Stimulated activated CD4-positive, alpha-beta T cell treated with anti-CD3 and anti-CD28 coated beads, Interleukin-2, amount 100 ng/mL, for 24 hours (primary cell): ENCODE measurements at places on chromosomes 6 and 20.

DNA sequence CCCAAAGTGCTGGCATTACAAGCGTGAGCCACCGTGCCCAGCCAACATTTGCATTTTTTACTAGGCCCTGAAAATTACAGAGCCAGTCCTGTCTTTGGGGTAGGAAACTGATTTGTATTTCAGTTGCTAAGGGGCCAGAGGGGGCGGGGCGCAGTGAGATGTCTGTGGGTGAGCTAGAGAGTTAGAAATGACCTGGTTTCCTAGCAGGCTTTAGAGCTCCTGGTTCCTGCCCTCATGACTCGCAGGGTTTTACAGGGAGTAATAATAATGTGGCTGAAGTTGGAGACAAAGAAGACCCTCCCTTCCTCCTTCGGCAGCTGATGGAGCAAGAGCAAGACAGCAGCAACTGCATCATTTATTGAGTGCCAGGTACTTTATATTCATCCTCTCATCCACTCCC, 131.5 kb downstream of the TFAP2C start:
- no peak for DNase-seq

DNA sequence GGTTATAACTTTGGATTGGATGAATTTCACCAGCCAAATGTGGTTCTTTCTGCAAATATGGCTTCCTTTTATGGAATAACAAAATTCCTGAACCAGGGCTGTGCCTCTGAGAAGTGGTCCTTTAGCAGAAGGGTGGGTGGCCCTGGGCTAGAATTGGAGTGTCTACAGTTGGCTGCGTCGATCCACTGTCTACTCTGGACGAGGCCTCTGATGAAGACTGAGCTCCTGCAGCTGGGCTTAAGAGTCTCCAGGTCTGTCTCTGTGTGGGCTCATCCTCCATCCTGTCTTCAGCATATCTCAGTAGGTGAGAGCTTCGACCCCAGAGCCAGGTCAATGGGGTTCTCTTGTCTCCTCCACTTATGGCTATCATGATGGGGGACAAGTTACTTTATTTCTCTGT, 166.3 kb upstream of the PMEPA1 start:
- DNase-seq = no peak

DNA sequence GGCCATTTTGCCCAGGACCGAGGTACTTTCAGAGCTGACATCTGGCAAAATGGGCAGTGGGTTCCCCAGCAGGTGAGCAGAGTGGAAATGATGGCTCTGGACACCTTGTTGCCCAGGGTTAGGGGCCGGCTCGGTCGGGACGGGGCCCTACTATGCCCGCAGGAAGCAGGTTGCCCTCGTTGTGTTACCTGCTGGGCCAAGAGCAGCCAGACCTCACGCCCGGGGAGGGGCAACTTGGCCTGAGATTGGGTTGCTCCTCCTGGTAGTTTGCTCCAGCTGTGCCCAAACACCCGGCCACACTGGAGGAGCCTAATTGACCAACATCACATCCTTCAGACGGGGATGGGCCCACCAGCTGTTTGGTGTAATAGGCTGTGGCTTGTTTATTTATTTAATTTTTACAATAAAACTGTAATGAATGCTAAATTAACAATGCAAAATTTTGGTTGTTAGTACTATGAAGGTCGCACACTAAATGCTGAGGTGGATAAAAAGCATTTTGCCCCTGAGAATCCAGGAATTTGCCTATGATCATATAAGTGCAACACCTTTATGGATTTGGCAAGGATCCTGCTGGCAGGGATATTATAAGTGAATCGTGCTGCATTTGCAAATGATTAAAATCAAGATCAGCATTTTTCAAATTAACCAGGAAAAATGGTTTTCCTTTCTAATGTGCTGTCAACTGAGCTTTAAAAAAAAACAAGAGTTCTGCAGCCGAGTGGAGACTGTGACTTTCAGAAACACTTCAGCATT, 26.6 kb upstream of the PCMTD2 start:
- no peak for DNase-seq

DNA sequence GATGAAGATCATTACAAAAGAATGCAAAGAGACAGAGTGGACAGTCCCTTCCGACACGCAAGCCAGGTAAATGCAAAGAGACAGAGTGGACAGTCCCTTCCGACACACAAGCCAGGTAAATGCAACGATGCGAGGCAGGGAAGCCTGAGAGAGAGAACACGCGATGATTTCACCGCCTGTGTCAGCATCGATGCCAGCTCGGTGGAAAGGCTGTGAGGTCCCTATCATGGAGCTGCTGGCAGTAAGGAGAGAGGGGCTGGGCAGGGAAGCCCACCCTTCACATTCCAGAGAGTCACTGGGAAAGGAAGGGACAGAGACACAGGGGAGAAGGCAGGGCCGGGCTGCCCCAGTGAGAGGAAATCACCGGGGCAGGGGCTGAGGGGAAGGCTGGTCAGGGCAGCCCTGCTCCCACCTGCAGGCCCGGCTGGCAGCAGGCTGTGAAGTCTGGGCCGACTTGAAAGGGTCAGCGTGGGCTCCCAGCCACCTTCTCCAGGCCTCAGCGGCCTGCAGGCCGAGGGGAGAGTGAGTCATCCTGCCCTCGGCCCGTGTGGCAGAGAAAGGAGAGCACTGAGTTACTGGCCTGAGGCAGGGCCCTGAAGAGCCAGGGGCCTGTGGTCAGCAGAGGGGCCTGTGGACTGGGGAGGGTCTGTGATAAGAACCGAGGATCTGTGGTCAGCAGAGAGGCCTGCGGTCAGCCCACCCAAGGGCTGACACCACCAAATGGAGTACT, 80.4 kb downstream of the DACT2 start:
- no peak for DNase-seq

DNA sequence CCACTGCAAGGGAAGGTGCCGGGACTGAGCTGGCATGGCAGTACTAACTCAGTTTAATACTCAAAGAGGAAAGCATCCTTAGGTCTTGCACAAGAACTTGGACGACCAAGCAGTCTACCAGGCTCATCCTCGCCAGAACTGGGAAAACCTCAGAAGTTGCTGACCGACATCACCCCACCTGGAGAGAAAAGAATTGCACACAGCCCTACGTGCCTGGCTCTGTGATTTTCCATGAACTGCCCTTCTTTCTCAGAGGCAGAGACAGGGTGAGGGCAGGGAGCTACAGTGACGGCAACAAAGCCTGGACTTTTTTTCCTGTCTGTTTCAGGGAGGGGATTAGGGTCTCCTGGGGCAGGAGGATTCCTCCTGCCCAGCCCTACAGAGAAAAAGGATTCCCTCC, 8.0 kb downstream of the JAG1 start:
- DNase-seq = no peak

- DNase-seq = no peak
Measured at GRCh38 chr20:62428396-62429295, 1.3 kb upstream of the RBBP8NL start.

GRCh38 chr6:45426251-45426650, 48.5 kb upstream of the SUPT3H start:
- no peak for DNase-seq

GRCh38 chr6:52482903-52483670, 62.9 kb downstream of the EFHC1 start:
- no peak for DNase-seq

GRCh38 chr20:50286174-50286511, 95.5 kb downstream of the CEBPB start:
- DNase-seq = no peak

GRCh38 chr6:85675030-85675819, 32.5 kb upstream of the SYNCRIP start:
- no peak for DNase-seq

- no peak for DNase-seq
Measured at GRCh38 chr6:147752689-147753403, 244.4 kb downstream of the SAMD5 start.

GRCh38 chr6:117729613-117730012, 54.3 kb downstream of the NUS1 start:
- no peak for DNase-seq

DNA sequence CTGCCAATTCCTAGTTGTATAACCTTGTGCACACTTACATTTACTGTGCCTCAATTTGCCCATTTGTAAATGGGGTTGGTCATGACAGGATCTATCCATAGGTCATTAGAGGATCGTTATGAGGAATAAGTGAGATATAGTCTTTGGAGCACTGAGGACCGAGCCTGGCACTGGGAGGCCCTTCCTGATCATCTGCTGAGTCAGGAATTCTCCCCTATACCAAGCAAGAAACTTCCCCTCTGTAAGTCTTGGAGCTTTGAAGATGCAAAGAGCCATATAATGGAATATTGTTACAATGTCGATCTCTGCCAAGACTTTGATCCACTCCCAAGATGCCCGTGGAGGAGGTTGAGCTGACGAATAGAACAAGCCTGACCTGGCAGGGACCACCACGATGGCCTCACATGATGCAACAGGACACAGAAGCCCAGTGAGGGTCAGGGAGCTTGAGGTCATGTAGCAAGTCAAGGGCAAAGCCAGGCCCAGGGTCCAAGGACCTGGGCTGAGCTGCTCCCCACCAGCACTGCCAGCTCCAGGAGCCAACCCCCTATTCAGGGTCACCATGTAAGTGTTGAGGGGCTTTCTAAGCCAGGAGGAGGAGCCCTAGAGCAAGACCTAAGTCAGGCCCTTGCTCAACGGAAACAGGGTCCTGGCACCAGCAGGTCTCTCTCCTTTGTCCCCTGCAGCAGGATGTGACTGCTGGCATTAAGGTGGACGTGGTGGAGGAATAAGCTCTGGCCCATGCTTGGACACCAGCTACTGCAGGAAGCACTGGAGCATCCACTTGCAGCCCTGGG, 16.7 kb downstream of the PDRG1 start:
- DNase-seq = no peak

DNA sequence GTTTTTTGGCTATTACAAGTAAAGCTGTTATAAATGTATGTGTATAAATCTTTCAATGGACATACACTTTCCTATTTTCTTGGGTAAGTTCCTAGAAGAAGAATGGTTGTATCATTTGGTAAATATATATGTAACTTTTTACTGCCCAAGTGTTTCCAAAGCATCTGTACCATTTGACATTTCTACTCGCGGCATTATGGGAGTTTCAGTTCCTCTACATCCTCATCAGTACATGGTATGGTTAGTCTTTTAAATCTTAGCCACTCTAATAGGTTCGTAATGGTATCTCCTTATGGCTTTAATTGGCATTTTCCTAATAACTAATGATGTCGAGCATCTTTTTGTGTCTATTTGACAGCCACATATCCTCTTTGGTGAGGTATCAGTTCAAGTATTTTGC, 12.9 kb downstream of the SNPH start:
- DNase-seq = no peak

GRCh38 chr20:21804802-21805201, 99.3 kb downstream of the PAX1 start:
- DNase-seq = no peak

DNA sequence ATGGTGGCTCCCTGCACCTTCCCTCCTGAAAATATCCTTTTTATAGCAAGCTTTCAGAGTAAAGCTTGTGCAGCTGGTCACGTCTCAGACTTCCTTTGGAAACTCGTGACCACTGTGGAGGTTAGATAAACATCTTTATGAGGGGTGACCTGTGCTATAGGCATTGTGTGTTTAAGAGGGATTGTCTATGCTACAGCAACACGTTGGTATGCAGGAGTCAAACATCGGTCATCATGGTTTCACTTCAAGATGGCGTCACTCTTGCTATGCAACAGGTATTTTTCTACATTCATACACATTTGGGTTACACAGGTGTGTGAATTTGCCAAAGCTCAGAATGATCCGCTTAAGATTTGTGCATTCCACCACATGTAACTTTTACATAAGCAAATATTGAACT, 14.6 kb upstream of the BLCAP start:
- no peak for DNase-seq

DNA sequence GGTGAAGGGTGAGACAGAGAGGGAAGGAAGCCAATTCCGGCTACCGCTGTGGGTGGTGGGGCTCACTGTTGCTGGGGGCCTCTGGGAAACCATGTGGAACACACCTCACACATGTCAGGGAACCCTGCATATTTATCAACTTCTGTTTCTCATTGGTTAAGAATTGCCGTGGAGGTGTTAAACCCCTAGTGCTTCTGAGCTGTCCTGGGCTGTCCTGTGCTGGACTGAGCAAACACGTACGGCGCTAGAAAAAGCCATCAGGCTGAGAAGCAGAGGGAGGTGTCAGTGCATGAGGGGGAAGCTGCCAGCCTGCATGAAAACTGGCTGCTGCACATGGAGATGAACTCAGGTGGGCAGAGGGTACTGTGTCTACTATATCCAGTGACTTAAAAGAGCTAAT, 103.9 kb upstream of the JAG1 start:
- no peak for DNase-seq

- no peak for DNase-seq
Measured at GRCh38 chr6:159852877-159853276, 37.9 kb upstream of the MAS1 start.

DNA sequence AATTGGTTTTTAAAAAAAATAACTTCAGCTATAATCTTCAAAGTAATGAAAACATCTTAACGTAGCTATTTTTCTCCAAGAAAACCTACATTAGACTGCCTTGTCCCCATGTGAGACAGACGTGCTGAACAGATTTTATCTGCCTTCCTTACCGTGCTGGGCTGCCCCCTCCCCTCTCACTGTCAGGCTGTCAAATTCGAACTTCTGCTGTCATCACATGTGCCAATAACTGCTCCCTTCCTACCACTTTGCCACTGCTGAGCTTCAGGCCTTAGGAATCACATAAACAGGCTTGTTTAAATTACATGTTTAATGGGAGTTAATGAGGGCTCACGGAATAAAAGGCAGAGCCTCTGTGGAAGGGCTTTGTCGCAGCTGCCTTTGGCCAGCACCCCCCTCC, 77.0 kb upstream of the NHSL1 start:
- no peak for DNase-seq

- DNase-seq = no peak
Measured at GRCh38 chr20:23126281-23127061, 40.3 kb upstream of the CD93 start.

- no peak for DNase-seq
Measured at GRCh38 chr6:159282421-159282820, 113.2 kb downstream of the FNDC1 start.

- no peak for DNase-seq
Measured at GRCh38 chr20:62811720-62812119, 5.1 kb upstream of the COL9A3 start.

GRCh38 chr6:149925253-149925973, 2.5 kb upstream of the RAET1G start:
- DNase-seq = no peak

DNA sequence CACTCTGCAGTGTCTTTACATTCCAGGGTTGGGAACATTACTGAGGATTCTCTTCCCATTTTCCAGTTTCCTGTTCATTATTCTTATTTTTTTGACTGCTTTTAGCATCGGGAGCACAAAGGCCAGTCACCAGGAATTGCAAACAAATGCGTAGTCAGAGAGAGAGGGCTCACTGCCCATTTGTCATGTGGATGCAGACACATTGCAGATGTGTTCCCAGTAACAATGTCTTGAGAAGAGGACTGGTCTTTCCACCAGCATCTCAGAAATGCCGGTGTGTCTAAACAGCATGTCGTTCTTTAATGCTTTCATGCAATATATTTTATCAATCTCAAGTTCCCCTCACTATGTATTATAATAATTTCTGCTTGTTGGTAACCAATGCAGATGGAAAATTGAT, 952 bp upstream of the TAAR6 start:
- no peak for DNase-seq

GRCh38 chr6:15522856-15523529, 139.8 kb downstream of the DTNBP1 start:
- no peak for DNase-seq

GRCh38 chr20:8534368-8535160, 402.5 kb downstream of the PLCB1 start:
- no peak for DNase-seq
